NCI-H524 (cell line): ENCODE measurements at places on chromosomes 2 and 18.

DNA sequence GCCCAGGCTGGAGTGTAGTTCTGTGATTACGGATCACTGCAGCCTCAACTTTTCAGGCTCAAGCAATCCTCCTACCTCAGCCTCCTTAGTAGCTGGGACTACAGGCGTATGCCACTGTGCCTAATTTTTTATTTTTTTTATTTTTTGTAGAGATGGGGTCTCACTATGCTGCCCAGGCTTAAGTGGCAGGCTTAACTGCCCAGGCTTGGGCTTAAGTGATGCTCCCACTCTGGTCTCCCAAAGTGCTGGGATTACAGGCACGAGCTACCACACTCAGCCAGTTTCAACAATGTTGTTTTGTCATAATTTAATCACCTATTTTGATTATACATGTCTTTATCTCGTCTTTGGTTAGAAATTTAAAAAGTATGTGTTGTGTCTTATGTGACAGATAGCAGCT lies 18.2 kb downstream of the UGGT1 start:
- DNase-seq = no peak

DNA sequence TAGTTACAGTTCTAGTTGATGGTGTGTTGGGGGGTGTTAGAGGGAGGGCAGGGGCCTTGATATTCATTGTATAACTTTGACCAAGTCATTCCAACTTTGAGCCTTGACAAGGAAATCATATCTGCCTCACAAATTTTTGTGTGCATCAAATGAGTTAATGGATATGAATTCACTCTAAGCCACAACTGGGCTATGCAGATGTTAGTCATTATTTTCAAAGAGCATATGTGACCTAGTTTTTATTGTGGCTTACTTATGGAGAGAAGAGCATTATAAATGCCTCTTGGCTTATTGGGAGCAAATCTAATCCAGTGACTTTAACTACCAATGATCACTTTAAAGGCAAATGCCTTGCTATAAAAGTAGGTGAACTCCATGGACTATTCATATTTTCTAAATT lies 250.2 kb downstream of the LPIN1 start:
- no peak for DNase-seq

GRCh38 chr2:233414777-233415570 lies 60.7 kb downstream of the DGKD start:
- DNase-seq = no peak

GRCh38 chr18:3255611-3256165 lies 6.2 kb upstream of the MYL12B start:
- DNase-seq = no peak

GRCh38 chr2:181679544-181679979 lies 755 bp downstream of the NEUROD1 start:
- peak; percentile 56 for DNase-seq

- DNase-seq = no peak
Measured at GRCh38 chr2:33897741-33898140, 298.6 kb upstream of the FAM98A start.

GRCh38 chr2:45072862-45073237 lies 63.6 kb upstream of the SIX2 start:
- no peak for DNase-seq

- DNase-seq = peak; percentile 53
Measured at GRCh38 chr2:75466708-75467311, 93.9 kb downstream of the EVA1A start.
